ENCODE measurements at places on chromosomes 6 and 20.

DNA sequence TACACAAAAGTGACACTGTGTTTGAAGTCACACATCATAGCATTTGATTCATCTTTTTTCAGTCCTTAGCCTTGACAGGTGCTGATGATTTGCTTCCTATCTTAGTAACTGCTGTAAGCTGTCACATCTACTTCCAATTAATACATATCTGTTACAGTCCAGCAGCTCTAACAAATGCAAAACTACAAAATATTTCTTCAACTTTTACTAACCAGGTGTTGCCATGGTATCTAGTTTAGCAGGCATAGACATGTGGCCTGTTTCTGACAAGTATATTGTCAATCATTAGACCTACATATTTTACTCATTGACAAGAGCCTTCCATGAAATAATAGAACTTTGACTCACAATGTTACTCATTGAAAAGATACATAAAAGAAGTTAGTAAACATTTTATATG lies 1159.7 kb downstream of the GRIK2 start:
- no peak for DNase-seq

GRCh38 chr6:24662236-24662635 lies 4.5 kb downstream of the TDP2 start:
- DNase-seq, result no peak

GRCh38 chr6:71034563-71035345 lies 77.9 kb upstream of the B3GAT2 start:
- DNase-seq, result no peak

DNA sequence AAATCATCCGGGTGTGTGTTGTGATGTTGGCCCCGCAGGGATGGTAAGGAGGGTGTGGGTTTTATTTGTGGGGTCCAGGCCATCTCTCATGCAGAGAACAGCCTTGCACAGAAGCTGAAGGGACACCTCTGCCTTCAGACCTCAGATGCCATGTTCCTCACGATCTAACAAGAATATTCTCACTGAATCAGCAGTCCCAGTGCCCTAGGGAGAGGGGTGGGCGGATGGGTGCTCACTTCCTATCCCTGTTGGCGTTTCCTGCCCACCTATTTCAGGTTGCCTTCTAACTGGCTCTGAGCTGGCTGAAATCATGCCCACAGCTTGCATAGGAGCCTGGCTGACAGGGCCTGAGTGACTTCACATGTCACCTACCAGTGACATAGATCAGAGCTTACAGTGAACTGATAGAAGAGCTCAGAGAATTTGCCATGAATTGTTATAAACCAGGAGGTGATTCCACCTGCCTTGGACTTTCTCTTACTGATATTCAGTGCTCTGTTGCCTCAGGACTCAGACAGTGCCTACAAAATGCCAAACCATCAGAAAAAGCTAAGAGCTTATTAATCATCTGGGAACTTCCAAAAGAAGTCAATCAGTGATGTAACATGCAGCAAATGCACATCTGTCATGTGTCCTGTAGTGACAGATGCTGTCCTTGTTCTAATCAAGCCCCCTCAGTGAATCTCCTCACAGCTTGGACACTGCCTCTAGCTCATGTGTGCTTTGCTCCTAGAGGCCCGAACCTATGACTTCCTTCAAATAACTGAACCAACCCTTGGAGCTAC lies 285.8 kb upstream of the PRND start:
- no peak for DNase-seq

DNA sequence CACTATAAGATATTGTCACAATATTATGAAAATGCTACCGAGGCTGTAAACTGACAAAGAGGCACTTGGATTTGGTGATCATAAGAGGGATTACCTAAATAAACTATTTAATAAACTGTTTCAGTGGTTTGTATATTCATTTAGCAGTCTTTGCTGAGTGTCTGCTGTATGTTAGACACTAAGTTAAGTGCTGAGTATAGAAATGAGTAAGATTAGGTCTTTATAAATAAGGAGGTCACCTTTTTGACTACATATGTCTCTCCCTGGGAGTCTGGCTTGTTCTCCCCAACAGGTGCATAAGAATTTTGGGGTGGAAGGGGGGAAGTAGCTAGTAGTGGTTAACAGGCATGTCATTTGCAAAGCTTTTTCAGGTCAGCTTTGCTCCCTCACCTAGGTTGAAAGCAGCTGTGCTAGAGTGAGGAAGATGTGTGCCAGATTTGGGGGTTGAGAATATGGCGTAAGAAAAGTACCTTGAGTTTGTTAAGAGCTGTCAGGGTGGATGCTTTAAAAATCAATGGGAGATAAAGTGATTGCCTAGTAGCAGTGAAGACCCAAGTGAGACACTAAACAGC lies 246.3 kb downstream of the ZFAND3 start:
- no peak for DNase-seq
